Activated T-helper 9 cell treated with anti-CD3 and anti-CD28 coated beads, Interleukin-2, amount 50 U/mL, for 16 hours (primary cell): ENCODE measurements at places on chromosomes 1 and 21.

GRCh38 chr1:214917081-214917635 lies 165.4 kb upstream of the KCNK2 start:
- DNase-seq: no peak

- no peak for DNase-seq
Observed at GRCh38 chr1:221891708-221892107, 149.8 kb upstream of the DUSP10 start.

DNA sequence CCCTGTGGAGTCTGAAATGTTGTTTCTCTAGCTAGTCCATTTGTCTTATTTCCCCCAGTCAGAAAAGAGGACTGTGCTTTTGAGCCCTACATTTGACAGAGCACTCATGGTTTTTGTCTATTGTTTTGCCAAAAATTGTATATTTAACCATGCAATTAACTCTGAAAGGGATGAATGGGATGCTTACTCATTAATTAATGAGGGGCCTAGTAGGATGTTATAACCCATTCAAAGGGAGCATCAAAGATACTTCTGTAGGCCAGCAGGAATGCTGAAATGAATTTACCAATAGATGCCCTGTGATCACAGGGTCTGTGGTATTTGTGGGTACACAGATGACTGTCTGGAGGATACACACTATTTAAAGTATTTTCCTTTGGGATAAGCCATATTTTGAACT lies 147.7 kb downstream of the FCRL5 start:
- DNase-seq: no peak

GRCh38 chr1:25068316-25068715 lies 138.2 kb upstream of the RUNX3 start:
- DNase-seq: no peak

DNA sequence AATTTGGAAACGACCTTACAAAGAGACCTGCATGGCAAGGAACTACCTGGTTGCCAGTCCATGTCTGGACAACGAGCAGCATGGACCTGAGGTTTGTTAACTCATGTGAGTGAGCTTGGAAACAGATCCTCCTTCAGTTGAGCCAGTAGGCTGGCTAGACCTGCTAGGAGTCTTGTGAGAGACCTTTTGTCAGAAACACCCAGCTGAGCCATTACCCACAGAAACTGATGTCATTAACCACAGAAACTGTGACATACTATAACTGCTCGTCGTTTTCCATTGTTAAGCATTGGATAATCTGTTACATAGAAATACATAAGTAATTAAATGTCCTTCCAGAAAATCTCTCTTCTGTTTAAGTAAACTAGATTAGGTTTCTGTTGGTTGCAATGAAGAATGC lies 211.1 kb upstream of the C21orf91 start:
- DNase-seq: no peak

DNA sequence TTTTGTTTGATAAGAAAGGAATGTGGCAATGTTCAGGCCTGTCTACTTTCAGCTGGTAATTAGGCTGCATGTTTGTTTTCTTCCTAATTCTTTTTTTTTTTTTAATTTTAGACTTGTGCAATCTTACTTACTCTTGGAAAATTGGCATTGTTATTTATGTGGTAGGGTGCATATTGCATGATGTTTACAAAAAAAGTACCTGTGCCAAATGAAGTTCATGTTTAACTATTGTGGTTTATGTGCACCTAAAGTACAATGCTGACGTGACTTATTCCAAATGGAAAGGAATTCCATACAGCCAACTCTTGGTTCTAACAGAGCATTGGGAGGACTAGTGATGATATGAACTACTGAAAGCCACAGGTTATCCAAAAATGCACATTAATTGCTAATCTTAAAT lies 51.0 kb downstream of the KCNK2 start:
- DNase-seq: no peak

DNA sequence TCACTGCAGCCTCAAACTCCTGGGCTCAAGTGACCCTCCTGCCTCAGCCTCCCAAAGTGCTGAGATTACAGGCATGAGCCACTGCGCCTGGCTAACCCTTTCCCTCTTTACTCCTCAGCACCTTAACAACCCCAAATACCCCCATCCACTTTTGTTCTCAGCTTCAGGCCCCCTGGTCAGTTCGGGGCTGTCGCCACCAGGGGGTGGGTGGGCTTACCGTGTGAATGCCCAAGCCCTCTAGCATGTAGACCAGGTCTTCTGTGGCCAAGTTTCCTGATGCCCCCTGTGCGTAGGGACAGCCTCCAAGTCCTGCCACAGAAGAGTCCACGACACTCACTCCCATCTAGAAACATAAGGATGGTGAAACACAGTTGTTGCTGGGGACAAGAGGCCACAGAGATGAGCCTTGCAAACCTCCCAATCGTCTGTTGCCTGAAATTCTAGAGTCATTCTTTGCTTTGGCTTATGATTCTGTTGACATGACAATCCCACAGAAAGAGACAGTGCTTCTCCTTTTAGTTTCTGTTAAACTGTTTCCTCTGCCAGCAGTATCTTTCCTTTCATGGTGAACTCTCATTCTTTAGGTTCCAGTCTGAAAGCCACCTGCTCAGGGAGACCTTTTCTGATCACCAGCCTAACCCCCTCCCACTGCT lies 3.8 kb upstream of the GALE start:
- DNase-seq: no peak

DNA sequence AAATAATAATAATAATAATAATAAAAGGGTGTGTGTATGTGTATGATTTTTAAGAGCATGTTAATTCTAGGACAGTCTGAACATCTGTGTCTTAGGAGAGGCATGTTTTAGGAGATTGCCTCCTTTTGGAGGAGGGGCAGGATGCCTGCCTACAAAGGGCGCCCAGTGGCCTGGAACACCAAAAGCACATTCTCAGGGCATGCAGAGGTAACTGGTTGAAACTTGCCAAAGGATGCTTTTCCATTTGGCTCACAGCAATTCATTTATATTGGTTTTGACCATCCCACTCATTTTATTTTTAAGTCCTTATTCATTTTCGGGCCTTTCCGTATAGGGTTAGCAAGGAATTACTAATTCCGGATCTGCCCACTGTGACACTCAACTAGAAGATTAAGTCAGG lies 21.1 kb upstream of the LAMC2 start:
- DNase-seq: no peak

DNA sequence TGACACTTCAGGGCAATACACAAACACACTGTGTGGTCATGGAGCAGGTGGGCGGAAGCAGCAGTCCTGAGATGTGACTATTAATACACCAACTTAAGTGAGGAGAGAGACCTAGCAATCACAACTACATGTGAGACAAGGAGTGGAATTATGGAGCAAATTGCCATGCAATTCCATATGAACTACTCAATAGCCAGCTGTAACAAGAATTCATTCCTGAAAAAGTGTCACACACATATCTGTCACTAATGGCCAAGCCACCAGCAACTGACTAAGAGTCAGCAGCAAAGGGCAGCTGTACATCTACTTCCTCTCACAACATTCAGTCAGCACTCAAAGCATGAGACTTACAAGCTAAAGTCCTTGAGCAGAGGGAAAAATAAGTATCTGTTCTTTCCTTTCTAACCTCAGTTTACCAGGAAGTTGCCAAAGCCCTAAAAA lies 46.2 kb downstream of the GPR3 start:
- no peak for DNase-seq

- no peak for DNase-seq
Observed at GRCh38 chr1:56527548-56528302, 51.6 kb downstream of the PLPP3 start.

GRCh38 chr21:41478319-41479177 lies 29.4 kb downstream of the TMPRSS2 start:
- DNase-seq: no peak

DNA sequence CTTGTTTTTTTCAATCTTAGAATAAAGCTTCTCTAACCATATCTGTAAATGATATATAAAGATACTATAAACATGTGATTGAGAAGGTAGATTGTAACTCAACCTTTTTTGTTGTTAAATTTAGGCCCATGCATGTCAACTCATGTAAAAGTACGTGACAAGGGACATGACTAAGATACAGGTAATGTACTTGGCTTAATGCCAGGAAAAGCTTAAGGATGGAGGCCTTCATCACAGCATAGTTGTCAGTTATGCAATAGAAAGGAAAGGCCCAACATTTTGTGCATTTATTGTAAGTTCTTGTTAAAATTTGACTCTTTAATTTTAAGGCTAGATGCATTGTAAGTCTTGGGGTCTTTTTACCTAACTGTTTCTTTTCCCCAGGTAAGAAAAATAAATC lies 305.1 kb downstream of the LTN1 start:
- no peak for DNase-seq

- DNase-seq: no peak
Observed at GRCh38 chr21:41709965-41710822, 56.7 kb downstream of the RIPK4 start.

GRCh38 chr1:21048462-21048861 lies 128.2 kb downstream of the EIF4G3 start:
- no peak for DNase-seq

DNA sequence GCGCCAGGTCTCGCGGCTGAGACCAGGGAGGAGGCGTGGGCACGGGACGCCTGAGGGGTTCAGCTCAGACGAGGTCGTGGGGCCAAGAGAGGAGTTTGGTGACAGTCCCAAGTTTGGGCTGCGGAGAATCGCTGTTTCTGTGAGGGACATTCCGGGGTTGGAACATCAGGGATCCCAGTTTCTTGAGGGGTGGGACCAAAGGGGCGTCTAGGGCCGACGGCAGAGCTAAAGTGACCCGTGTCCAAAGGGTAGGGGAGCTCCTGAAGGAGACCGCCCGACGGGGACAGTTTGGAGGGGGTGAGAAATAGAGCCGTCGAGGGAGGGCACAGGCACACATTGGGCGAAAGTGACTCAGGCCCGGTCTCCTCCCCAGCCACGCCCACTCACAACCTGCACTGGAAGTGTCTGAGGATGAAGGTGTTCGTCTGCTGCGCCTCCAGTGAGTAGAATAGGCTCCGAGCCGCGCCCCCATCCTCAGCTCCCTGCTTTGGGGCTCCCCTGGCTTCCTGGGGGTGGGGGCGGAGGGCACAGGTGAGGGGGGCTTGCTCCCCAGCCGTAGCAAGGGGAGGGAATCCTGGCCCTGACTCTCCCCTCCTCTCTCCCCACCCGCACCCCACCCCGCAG lies 7.0 kb downstream of the EFNA3 start:
- DNase-seq: peak; percentile 68

DNA sequence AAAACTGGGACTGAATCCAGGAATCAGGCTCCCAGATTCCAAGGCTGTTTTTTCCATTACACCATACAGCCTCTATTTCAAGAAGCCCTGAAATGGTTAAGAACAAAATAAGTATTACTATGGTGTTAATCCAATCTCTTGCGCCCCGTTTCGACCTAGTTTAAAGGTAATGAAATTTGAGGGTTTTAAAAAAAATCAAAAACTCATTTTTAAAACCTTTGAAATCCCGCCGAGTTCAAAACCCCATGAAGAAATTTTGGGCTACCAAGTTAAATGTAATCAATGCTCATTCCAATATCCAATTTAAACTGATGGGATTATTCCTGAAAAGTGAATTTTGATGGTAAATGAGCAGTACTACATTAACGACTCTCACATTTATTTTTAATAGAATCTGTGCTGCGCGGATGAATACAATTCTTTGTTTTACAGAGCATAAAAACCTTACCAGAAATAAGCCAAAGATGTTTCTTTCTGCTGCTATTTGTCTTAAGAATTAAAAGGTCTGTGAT lies 767 bp upstream of the EGLN1 start:
- no peak for DNase-seq

DNA sequence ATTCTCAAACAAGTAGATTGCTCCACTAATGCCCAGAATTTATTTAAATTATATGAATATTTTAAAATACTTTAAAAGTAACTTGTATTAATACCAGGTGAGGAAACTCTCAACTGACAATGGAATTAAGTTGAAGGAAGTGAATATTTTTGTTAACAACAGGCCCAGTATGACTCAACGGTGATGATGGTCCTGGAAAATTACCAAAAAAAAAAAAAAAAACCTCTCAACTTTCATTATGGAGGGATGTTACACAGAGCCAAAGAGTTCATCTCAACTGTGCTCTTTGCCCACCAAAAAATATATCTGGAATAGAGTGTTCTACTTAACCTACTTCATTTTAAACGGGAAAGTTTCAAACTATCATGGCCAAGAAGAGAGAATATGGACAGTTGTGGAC lies 28.3 kb downstream of the CFH start:
- no peak for DNase-seq

DNA sequence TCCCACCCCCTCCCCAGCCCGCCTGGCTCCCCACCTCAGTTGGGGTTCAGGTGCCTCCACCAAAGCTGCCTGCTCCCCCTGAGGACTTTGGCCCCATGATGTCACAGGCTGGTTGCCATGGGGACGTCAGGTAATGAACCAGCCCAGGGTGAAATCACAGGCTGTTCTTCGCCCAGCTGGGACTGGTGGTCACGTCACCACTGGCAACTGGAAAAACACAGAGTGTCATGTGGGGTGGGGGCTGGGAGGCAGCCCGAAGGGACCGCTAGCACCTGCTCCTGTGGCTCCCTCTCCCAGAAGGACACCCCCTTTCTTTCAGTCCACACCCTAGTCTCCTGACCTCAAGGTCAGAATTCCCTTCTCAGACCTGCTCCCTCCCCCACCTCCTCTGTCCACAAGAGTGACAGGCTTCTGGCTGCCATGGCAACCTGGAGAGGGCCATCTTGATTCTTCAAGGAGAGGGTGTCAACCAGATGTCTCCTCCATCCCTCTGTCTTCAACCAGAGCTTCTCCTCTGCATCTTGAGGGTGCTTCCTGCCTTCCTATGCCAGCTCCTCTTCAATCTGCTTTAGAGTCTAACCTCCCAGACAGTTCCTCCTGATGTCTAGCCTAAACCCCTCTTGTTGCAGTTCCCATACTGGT lies 6.2 kb downstream of the FAM131C start:
- DNase-seq: no peak

- DNase-seq: no peak
Observed at GRCh38 chr1:56396581-56396980, 182.8 kb downstream of the PLPP3 start.

DNA sequence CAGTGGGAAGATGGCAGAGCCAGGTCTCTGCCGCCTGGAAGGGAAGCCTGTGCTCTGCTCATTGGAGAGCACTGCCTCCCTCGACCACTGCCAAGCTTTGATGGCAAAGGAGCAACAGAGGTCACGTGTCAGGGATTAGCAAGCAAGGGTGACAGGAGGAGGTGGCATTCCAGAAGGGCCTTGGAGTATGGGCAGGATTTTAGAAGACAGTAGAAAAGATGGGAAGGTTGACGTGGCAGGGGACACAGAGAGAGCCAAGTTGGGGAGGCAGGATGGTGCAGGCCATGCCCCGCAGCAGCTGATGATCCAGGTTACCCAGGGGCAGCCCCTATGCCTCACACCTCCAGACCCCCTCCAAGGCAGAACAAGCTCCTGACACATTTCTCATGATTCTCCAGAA lies 21.9 kb upstream of the LBR start:
- DNase-seq: no peak

- DNase-seq: no peak
Observed at GRCh38 chr1:41657679-41658295, 173.3 kb upstream of the EDN2 start.

GRCh38 chr1:212042436-212042835 lies 6.9 kb downstream of the DTL start:
- no peak for DNase-seq
